Activated CD4-positive, alpha-beta memory T cell treated with anti-CD3 and anti-CD28 coated beads, Interleukin-2, amount 10 ng/mL, durations not matched to agents 7 days and 5 days (primary cell): ENCODE measurements at places on chromosomes 6 and 20. TPM values are rescaled to one million over a fixed set of nuclear protein-coding genes. Genes with fewer than 3 reads are reported as not detected.

- H3K4me1 ChIP-seq = peaks cover 59% of the 10 kb centered on the region
- H3K4me3 ChIP-seq = peak overlapping the region; percentile 85
- peaks cover 18% of the 10 kb centered on the region for H3K36me3 ChIP-seq
- DNase-seq = peak; percentile 23
- H3K27me3 ChIP-seq = no peaks in the 10 kb centered on the region
Observed at GRCh38 chr20:35091816-35092523, 637 bp downstream of the TRPC4AP start.

- H3K27me3 ChIP-seq = peaks cover 4% of the 10 kb centered on the region
- peak overlapping the region; percentile 86 for H3K27ac ChIP-seq
- H3K4me1 ChIP-seq = peaks cover 45% of the 10 kb centered on the region
Observed at GRCh38 chr6:163414946-163415619, 565 bp downstream of the QKI start.

DNA sequence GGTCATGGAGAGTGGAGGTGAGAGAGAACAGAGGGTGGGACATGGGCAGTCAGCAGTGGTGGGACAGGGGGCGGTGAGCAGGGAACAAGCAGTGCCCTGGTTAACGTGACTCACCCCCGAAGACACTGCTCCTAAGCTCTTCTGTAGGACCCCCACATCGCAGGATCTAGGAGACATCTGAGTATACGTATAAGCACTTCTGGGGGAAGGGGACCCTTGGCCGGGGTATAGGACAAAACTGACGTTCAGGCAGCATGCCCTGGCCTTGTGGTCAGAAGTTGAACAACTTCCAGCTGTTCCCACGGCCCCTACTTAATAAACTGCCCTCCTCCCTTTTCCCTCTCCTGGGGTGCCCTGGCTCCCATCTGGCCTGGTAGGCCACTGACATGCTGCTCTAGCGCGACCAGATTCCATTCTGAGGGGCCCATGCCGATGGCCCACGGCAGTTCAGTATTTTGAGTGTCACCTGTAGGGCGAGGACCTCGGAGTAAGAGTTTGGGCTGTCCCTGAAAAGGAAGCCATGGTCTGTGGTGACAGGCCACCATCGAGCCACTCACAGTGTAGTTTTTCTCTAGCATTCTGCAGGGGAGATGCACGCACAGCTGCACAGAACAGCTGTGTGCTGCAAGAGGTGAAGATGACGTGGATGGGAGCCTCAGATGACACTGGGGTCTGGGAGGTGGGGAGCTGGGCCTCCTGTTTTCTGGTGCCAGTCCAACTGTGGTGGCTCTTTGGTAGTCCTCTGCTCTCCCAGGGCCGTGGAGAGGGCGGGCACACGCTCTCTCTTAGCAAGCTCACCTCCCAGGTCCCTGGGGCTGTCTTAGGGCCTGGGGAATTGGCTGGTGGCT, 38.4 kb downstream of the PPP1R3G start:
- H3K27ac ChIP-seq = no peak overlapping the region
- no peaks in the 10 kb centered on the region for H3K27me3 ChIP-seq

DNA sequence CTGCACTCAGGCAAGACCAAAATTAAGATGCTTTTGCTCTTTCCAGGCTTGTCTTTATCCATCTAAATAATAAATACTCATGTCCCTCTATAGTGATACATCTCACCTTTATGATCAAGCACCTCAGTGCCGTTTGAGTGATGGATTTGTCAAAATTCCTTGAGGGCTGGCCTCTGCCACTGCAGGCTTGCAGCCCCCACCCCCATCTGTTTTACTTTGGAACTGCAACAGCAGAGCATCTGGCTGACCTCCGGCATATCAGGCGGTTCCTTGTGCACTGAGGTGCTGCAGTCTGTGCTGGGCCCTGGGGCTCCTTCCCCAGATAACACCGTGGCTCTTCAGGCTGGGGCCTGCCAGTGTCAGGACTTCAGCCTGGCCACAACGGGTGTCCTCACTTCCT, 386.9 kb downstream of the CDH26 start:
- DNase-seq = no peak
- H3K4me1 ChIP-seq = no peaks in the 10 kb centered on the region
- H3K27ac ChIP-seq = no peak overlapping the region
- H3K27me3 ChIP-seq = no peaks in the 10 kb centered on the region
- no peaks in the 10 kb centered on the region for H3K36me3 ChIP-seq

Gene HLA-DMB
- total RNA-seq = 20.0 TPM

- no peak for DNase-seq
- H3K27ac ChIP-seq = no peak overlapping the region
- H3K4me3 ChIP-seq = no peak overlapping the region
Observed at GRCh38 chr6:35477028-35477427, 8.8 kb downstream of the RPL10A start.
